ENCODE measurements at places on chromosomes 4 and X. TPM values are rescaled to one million over a fixed set of nuclear protein-coding genes. Genes with fewer than 3 reads are reported as not detected.

DNA sequence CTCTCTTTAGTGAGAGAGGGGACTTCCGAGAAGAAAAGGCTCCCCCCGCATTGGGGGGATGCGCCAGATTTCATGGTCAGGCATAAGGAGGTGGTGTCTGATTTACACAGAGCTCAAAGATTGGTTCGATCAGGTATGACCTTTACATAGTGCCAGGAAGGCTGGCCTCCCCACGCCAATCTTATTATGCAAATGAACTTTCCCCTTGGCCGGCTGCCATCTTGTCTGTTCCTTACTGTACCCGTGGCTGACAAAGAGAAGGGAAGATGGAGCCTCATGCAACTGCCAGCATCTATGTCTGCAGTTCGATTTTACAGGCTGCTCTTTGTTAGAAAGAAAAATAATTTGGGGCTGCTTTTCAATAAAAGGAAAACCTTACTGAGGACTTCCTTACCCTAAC lies 197.2 kb downstream of the GPM6A start:
- no peak overlapping the region for H3K4me3 ChIP-seq
- H3K36me3 ChIP-seq: no peaks in the 10 kb centered on the region
- no peak for DNase-seq
- no peaks in the 10 kb centered on the region for H3K4me1 ChIP-seq
- no peaks in the 10 kb centered on the region for H3K27me3 ChIP-seq
- no peak overlapping the region for H3K27ac ChIP-seq

DNA sequence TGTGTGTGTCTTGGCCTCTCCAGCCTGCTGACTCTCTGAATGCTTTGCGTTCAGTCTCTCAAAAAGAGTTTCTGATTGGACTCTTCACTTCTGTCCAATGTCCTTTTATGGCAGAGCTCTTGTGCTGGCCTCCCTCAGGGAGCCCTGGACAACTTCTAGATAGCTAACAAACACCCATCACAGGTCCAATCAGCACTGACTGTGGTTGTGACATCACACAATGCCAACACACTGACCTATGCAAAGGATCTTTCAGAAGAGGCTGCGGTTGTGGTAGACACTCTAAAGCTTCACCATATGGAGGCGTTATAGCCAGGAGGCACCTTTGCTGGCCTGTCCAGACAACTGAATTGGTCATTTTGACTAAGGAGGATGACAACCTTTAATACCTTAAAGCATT lies 53.8 kb upstream of the LSM6 start:
- DNase-seq: no peak
- H3K4me1 ChIP-seq: peaks cover 2% of the 10 kb centered on the region
- H3K36me3 ChIP-seq: no peaks in the 10 kb centered on the region
- no peak overlapping the region for H3K27ac ChIP-seq
- peaks cover 31% of the 10 kb centered on the region for H3K27me3 ChIP-seq
- H3K4me3 ChIP-seq: no peak overlapping the region

DNA sequence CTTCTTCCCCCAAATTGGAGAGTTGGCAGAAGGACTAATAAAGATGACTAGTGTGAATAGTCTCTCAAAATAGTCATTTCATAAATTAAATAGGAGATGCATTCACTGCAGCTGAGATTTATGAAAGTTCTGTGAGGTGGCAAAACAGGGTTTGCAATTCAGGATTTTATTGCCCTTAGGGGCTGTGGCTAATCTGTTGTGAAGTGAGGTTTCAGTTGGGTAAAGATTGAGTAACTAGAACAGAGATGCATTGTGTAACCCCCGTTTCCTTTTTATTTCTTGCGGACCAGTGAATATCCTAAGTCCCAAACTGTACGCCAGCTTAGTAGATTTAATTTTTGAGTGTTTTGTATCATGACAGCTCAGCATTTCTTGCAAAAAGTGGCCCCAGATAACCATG lies 16.2 kb upstream of the SCRG1 start:
- no peak for DNase-seq
- no peaks in the 10 kb centered on the region for H3K36me3 ChIP-seq
- no peaks in the 10 kb centered on the region for H3K27me3 ChIP-seq
- H3K27ac ChIP-seq: no peak overlapping the region
- H3K4me3 ChIP-seq: no peak overlapping the region

The OPRPN gene
- total RNA-seq: not detected

DNA sequence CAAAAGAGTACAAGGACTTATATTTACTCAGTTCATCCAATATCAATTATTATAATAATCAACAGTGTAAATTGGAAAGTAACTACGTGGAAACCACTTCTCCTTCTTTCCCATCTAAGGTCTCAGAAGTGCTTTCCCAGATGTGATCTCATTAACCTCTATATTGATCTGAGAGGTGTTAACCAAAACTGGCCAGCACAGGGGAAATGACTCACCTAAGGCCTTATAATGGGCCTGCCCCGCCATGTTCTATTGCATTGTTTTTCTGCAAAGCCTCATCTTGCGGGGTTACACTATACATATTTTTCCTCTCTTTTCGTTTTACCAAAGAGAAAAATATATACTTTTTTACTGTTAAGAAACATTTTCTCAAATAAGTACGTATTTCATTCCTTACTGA lies 20.5 kb downstream of the RAB40A start:
- no peak for DNase-seq

The GPM6B gene
- not detected for total RNA-seq

All from activated CD4-positive, alpha-beta T cell treated with anti-CD3 and anti-CD28 coated beads for 36 hours (primary cell).